ENCODE measurements at places on chromosomes 4 and X.

- DNase-seq: no peak
Observed at GRCh38 chr4:57098941-57099340, 11.2 kb downstream of the IGFBP7 start.

GRCh38 chr4:43882470-43882869 lies 566.1 kb downstream of the KCTD8 start:
- no peak for DNase-seq

DNA sequence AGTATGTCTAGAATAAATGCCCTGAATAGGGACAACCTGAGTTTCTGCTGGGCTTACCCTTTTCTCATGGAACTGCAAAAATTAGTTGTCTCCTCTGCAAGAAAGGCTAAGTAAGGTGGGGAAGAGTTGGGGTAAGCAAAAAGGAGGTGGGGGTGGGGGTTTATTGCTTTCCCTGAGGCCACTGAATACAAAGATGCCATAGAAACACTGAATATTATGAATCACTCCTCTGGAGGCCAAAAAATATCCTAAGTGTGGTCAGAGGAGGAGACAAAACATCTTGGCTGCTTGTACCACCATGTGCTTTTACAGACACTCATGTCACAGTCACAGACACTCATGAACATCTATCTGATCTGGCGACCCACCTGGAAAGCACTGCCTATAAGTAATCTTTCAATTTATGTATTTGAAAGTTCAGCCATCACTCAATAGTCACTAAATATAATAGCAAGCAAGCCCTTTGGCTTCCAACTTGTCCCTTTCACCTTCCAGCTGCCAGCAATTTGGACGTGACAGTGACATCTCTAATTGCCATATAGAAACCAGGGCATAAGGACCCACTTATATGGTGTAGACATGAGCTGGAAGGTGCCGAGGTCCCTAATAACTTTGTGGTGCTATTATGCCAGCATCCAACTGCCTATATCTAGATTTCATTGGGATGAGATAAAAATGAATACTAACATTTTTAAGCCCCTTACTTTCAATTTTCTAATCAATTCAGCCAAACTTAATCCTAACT lies 122.7 kb upstream of the CBR4 start:
- no peak for DNase-seq

DNA sequence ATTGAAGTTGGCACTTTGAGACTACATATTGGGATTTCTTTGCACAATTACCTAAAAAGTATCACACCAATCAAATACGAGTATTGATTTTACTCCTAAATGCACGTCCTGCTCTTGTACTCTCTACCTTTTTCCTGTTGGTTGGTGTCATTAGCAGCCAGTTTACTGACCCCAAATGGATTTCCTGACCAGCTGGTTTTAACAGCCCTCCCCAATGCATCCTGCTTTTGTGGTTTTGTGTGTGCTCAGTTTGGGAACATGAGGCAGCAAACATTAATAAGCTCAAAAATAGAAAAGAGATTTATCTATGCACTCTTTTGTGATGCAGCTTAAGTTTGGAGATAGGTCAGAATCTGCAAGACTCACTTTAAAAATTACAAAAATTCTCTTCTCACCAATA lies 230.3 kb downstream of the MAPK10 start:
- no peak for DNase-seq

- DNase-seq: no peak
Observed at GRCh38 chr4:105944540-105944939, 49.3 kb downstream of the NPNT start.

GRCh38 chrX:103647630-103648029 lies 18.9 kb downstream of the TCEAL1 start:
- no peak for DNase-seq

- no peak for DNase-seq
Observed at GRCh38 chrX:139691843-139692505, 16.0 kb downstream of the MCF2 start.

GRCh38 chr4:178148106-178148505 lies 705.9 kb upstream of the AGA start:
- no peak for DNase-seq

DNA sequence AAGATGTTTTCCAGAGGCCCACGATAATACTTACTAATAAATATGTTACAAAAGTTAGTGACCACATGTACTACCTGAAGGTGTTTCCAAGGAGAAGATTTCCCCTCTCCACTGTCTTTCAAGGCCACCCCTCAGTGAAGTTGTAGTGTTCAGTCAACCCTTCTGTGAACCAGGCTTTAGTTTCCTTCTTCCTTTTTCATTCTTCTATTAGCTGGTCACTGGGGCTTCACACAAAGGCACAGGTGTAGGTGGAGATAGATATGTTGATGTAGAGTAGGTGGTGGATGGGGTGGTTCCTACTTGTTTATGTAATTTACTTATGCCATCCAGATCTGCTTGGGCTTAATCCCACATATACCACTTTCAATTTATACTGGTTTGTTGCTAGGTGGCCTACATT lies 43.3 kb upstream of the ADAM29 start:
- no peak for DNase-seq

GRCh38 chr4:32931475-32931874 lies 2211.3 kb downstream of the PCDH7 start:
- no peak for DNase-seq

DNA sequence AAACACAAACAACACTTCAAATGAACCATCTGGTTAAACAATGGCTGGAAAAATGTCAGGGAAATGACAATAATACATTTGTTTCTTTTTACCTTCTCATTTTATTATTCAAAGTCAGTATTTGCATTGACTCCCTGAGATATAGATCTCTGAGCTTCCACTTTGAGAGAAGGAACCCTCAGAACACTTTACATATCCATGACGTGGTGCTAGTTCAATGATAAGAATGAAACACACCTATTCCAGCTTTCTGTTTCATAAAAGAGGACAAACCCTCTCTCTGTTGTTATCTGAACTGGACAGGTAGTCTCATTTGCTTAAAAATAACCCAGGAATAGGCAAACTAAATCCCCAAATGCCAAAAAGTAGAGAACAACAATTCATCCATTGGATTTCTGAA lies 65.3 kb upstream of the CCSER1 start:
- no peak for DNase-seq

DNA sequence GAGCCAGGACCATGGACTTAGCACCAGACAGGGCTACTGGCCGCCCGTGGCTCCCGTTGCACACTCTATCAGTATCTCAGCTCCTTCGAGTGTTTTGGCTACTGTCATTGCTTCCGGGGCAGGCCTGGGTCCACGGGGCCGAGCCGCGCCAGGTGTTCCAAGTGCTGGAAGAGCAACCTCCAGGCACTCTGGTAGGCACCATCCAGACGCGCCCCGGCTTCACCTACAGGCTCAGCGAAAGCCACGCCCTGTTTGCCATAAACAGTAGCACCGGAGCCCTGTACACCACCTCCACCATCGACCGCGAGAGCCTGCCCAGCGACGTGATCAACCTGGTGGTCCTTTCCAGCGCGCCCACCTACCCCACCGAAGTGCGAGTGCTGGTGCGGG lies 1.6 kb downstream of the FAT4 start:
- peak; percentile 5 for DNase-seq

GRCh38 chr4:40710484-40711254 lies 39.1 kb upstream of the NSUN7 start:
- no peak for DNase-seq

DNA sequence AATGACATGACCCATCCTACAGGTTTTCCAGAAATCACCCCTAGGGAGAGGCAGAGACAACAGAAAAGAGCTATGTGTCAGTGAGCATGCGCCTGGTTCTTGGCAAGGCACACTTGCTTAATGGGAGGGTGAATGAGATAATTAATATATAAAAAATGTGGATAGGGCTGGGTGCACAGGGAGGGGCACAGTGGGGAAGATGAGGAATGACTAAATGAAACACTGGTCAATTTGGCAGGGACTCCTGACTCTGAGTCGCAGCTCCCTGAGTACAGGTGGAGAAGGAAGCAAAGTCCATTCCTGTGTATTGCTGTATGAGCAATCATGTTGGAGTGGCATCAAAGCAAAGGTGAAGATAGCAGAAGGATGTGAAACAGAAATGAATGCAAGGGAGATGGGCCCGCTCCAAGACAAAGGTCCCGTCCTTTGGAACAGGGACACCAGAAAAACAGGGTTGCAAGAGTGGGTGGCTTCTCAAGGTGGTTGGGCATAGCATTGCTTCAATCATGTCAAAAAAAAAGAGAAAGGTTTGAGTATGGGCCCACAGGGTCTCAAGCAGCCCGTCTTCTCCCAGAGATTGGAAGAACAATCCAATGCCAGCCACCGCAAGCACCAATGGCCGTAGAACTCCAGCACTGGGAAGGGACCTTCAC lies 278.4 kb upstream of the AGTR2 start:
- DNase-seq: no peak

DNA sequence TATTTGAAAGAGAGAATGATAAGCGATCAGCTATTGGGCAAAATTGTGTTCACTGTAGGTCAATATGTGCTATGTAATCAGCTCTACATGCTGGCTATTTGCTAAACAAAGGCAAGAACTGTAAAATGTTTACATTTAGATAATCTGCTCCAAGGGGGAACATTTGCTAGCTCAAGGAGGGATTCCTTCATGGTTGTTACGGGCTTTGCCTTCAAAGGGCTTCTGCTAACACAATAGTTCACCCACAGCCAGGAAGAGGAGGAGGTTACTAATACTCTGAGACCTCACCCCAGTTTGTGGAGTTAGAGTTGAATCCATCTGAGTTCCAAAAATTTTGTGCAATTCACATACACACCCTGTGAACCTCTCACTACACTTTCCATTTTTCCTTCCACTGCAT lies 107.6 kb upstream of the BMP3 start:
- DNase-seq: no peak

DNA sequence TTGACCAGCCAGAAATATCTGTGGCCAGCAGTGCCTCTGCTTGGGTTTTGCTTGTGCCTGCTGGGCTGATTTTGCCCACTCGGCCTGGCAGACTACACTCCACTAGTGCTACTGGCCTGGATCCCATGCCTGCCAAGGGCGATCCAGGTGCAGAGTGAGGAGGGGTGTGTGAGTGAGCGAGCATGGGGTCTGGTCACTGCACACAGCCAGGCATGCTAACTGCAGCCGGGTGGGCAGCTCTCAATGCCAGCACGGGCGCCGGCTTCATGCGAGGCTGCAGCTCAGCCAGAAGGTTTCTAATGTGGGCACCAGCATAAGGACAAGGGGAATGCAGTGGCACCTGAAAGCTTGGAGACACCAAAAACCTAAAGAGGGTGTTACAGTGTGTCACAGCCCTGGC lies 1161.4 kb downstream of the FSTL5 start:
- DNase-seq: no peak

DNA sequence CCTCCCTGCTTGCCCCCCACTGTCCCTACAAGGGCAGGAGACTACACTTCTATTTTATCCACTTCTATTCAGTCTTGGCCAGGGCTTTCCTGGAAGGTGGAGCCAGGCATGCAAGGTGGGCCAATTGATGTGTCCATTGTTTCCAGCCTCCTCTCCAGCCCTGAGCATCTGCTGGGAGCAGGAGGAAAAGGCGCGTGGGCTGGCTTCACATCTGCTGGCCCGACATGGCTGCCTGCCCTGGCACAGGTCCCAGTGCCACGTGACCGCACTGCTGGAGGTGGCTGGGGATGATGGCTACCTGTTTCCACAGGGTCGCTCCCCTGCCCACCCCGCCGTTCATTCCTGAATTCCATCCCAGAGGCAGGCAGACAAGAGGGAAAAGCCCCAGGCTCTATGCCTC lies 247.7 kb downstream of the AFAP1 start:
- DNase-seq: no peak

GRCh38 chr4:33722254-33722653 lies 2522.1 kb downstream of the ARAP2 start:
- no peak for DNase-seq

GRCh38 chrX:55759478-55759877 lies 41.9 kb downstream of the RRAGB start:
- no peak for DNase-seq

DNA sequence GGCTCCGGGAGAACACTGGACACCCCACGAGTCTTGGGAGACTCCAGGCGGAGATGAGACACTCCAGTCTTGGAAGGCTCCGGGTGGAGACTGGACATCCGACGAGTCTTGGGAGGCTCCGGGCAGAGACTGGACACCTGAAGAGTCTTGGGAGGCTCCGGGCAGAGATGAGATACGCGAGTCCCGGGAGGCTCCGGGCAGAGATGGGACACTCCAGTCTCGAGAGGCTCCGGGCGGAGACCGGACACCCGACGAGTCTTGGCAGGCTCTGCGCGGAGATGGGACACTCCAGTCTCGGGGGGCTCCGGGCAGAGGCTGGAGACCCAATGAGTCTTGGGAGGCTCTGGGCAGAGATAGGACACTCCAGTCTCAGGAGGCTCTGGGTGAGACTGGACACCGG lies 28.1 kb upstream of the LANCL3 start:
- DNase-seq: no peak

DNA sequence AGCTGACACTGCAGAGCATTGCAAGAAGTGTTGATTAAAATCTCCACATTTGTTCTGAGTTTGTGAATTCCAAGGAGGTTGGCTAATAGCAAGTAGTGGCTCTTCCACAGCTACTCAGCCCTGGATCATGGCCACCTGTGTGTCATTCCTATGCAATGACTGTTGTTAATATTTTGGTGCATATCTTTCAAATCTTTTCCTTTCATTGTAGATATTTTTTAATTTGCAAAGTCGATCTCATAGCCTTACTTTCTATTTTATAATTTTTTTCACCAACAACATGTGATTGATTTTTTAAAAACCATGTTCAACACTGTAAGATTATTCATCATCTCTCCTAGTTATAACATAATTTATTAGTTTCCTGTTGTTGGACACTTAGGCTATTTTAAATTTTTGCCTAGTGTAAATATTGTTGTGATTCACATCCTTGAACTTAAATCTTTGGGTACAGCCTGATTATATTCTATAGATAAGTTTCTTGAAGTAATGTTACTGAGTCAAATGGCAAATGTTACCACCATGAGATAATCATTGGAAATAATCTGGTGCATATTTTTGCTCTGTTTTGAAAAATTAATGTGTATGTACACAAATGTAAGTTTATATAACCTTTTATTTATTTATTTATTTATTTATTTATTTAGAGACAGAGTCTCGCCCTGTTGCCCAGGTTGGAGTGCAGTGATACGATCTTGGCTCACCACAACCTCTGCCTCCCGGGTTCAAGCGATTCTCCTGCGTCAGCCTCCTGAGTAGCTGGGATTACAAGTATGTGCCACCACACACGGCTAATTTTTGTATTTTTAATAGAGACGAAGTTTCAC lies 17.1 kb upstream of the ARHGAP10 start:
- DNase-seq: no peak

DNA sequence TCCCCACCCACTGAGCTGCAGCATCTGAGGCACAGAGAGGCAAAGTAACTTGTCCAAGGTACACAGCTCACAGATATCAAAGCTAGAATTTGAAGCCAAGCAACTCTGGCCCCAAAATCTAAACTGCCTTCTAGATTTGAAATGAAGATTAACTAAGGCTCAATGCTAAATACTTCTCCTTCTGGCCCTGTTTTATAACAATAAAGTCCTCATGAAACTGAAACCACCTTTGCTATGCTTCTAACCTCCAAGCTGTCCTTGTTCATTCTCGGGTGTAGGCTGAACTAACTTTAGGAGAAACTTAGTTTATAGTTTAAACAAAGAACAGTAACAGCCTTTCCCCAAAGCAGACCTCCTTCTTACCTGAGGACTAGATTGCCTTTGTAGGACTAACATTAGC lies 93.6 kb downstream of the DCTD start:
- no peak for DNase-seq

- no peak for DNase-seq
Observed at GRCh38 chrX:86455495-86455894, 307.2 kb downstream of the DACH2 start.

GRCh38 chr4:79685542-79685941 lies 277.5 kb upstream of the GK2 start:
- DNase-seq: no peak

- DNase-seq: no peak
Observed at GRCh38 chrX:16970977-16971376, 24.5 kb downstream of the REPS2 start.
